ENCODE measurements at places on chromosomes 11 and 22.
A peak's percentile ranks its signal among the peaks of the same experiment; 100 is the strongest.

DNA sequence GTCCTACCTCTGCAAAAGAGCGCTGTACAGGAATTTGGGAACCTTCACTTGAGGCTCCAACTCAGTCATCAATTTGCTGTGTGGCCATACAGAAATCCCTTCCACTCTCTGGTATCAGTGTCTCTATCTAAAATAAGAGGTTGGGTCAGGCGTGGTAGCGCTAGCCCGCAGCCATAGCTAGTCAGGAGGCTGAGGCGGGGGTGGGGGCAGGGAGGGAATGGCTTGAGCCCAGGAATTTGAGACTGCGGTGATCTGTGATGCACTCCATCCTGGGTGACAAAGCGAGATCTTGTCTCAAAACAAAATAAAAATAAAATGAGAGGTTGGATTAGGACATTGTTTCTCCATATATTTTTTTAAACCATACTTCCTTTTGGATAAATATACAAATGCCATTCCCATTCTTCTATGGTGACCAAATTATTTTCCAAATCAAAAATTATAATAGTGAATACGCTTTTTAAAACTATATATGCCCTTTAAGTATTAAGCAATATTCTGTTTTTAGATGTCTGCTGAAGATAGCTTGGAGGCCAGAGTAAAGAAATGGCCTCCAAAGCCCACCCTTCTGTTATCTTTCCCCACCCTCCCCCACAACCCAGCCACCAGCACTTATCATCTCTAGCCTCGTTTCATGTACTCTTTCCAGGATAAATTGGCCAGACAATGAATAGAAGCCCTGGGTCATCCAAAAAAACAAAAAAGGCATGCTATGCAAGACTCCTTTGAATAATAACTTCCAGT is 87.2 kb downstream of the PLEKHA7 start:
- no peak for DNase-seq

- no peak for DNase-seq
Measured at GRCh38 chr11:93005239-93005638, 35.8 kb downstream of the MTNR1B start.

DNA sequence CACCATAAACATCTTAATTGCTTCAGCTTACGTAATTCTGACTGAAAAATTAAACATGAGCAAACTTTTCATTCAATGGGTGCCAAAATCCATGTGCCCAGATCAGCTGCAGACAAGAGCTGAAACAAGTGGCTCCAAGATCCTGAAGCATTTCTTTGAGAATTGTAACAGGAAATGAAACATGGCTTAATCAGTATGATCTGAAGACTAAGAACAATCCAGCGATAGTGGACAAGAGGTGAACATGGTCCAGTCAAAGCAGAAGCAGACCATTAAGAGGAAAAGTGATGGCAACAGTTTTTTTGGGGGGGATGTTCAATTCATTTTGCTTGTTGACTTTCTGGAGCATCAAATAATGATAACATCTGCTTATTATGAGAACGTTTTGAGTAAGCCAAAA is 1964.5 kb upstream of the RAG2 start:
- DNase-seq, result no peak

GRCh38 chr11:60821827-60822599 is 19.9 kb upstream of the CCDC86 start:
- no peak for DNase-seq

DNA sequence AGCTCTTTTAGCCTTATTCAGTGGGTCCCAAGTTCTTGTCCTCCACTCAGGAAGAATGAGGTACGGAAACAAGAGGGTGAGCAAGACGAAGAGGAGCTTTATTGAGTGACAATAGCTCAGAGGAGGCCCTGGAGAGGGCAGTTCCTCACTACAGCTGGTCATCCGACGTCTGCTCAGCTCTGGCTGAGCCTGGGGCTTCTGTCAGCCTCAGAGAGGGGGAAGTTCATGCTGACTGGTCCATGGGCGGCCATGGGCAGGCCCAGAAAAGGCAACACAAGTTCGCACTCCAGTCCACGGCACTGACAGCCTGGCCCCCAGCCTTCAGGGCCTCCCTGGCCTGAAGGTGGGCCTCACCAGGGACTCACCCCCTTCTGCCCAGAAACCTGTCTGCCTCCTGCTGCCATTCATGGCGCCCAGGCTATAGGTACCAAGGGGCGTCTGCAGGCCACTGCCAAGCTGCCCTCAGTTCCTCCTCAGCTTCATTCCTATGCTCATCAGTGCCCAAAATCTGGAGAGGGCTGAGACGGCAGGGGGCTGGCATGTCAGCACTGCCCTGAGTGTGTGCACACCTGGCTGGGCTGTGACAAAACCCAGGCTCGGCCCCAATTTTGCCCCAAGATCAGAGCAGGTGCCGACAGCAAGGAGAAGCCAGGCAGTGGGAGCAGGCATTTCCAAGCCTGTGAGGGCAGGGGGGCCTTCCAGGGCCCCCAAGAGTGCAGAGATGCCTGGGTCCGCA is 21.7 kb upstream of the KIAA0930 start:
- no peak for DNase-seq

DNA sequence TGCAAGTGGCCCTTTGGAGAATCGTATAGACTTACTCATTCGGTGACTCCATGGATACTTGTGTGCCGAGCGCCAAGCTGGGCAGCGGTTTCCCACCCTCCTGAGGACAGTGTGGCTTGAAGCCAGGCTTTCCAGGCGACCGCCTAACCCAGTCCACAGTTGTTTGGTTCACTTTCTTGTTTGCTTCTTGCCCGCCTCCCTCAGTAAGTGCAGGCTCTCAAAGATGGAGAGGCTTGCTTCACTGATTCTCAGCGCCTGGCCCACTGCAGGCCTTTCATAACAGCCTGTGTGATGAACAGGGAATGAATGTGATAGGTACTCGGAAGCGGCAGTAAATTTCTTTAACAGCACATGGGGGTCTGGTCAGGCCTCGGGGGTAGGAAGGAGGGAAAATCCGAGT is 11.2 kb upstream of the MDK start:
- no peak for DNase-seq

DNA sequence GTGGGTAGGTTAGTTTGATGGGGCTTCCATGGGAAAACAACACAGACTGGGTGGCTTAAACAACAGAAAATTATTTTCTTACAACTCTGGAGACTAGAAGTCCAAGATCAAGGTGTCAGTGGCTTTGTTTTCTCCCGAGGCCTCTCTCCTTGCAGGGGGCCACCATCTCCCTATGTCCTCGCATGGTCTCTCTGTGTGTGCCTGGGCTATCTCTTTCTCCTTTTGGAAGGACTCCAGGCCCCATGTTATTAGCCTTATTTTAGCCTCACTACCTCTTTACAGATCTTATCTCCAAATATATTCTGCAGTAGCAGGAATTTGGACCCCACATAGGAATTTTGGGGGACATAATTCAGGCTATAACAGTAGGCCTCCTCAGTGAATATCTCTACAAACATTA is 372.7 kb upstream of the FAT3 start:
- DNase-seq, result no peak

- no peak for DNase-seq
Measured at GRCh38 chr22:23384923-23385677, 195.0 kb downstream of the IGLL1 start.

- DNase-seq, result no peak
Measured at GRCh38 chr22:31830721-31831070, 76.9 kb downstream of the DEPDC5 start.

DNA sequence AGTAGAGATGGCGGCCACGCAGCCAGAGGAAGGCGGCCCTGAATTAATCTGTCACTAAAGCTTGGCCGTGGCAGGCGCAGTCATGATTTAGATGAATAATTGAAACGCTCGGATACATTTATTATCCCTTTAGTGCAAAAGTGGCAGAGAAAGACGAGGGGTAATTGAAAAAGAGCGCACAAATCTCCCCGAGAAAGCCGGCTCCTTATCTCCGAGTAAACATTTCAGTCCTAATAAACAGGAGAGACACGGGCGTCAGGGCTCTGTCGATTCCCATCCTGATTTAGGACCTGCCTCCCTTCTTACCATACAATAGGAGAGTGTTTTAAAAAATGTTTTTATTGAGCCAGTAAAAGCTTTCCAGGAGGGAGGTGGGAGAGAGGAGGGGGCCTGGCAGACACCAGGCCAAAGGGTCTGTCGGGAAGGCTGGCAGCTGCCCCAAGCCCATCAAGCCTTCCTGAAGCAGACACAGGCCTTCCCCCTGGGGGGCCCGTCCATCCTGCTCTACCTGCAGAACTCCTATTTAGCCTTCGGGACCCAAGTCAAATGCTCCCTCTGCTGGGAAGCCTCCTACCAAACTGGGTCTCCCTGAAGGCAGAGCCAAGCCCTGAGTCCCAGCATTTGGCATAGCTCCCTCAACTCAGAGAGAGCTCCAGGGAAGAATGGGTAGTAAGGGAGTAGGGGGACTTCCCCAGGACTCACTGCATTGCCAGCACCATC is 22.8 kb downstream of the OTUB1 start:
- DNase-seq, result no peak

- no peak for DNase-seq
Measured at GRCh38 chr11:125070699-125071254, 7.7 kb downstream of the SLC37A2 start.

DNA sequence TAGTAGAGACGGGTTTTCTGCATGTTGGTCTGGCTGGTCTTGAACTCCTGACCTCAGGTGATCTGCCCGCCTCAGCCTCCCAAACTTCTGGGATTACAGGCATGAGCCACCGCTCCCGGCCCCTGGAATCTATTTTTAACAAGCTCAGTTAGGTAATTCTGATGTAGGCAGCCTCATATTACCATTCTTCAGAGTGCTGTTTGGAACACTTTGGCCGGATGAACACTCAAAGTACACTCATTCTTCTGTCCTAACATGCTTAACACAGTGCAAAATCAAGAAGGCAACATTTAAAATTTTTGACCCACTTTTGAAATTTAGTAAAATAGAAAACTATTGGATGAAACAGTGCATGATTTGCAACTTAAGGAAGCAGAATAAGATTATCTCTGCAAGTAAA is 586.7 kb upstream of the CHORDC1 start:
- DNase-seq, result no peak

GRCh38 chr11:76615950-76616349 is 54.6 kb downstream of the LRRC32 start:
- DNase-seq, result no peak

DNA sequence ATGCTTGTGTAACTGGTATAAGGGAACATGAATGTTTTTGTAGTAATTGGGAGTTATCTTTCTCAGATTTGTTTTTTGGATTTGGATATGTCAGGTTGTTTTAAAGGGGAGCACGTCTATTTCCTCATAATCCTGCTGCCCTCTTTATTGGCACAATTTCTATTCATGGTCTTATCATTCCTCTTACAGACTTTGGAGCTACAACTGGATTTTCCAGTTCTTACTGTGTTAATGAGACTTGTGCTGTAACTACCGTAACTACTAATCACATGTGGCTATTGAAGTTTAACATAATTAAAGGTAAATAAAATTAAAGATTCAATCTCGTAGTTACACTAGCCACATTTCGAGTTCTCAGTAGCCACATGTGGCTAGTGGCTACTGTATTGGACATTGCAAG is 1.9 kb downstream of the FDX1 start:
- no peak for DNase-seq

- DNase-seq, result peak; percentile 8
Measured at GRCh38 chr22:28024422-28024888, 105.4 kb upstream of the PITPNB start.

- no peak for DNase-seq
Measured at GRCh38 chr22:47094861-47095330, 332.4 kb downstream of the TBC1D22A start.

DNA sequence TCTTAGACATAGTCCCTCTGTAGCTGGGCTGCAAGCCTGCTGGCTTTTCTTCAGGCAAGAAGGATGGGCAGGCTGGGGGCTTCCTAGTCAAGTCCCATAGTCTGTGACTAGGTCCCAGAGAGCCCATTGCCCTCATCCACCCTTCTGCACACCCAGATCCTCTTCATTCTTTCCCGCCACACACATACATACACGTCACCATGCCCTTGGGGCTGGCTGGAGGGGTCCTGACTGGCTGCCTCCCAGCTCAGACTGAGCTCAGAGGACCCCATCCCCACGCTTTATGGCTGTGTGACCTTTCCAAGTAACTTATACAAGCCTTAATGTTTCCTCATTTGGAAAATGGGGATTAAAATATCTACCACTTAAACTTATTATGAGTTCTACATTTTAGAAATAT is 13.5 kb upstream of the PPFIBP2 start:
- DNase-seq, result no peak

DNA sequence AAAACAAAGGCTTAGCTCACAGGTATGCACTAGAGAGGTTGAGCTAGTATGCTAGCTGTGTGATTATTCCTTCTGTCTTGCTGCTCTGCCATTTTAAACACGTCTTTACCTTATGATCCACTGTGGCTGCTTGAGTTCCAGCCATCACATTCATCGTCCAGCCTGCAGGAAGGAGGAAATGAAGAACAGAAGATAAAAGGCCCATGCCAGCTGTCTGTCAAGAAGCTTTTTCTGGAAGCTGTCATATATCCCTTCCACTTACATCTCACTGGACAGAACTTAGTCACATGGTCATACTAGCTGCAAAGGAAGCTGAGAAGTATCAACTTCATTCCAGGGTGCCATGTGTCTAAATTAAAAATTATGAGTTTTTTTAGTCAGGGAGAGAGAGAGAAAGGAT is 9.5 kb downstream of the PRDX5 start:
- DNase-seq, result no peak

DNA sequence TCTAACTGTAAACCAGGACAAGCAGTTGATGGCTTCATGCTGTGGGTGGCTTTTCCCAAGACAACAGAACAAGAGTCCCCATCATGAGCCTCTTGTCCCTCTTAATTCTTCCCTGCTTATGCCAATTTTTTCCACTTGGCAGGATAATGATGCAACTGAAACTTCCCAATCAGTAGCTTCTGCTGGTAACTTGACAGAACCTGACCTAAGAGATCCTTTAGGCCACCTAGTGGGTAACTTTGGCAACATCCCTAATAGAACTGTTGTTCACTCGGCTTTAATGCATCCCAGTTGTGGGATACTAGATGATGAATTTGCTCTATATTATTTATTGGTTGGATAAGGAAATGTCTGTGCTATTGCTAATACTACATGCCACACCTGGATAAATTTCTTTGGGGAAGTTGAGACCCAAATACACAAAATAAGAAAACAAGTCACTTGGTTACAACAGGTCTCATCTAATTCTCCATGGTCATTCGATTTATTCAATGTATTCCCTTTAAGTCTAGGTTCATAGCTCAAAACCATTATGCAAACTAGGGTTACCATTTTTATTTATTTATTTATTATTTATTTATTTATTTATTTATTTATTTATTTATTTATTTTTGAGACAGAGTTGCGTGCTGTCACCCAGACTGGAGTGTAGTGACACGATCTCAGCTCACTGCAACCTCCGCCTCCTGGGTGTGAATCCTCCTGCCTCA is 41.4 kb upstream of the NFAM1 start:
- DNase-seq, result no peak

DNA sequence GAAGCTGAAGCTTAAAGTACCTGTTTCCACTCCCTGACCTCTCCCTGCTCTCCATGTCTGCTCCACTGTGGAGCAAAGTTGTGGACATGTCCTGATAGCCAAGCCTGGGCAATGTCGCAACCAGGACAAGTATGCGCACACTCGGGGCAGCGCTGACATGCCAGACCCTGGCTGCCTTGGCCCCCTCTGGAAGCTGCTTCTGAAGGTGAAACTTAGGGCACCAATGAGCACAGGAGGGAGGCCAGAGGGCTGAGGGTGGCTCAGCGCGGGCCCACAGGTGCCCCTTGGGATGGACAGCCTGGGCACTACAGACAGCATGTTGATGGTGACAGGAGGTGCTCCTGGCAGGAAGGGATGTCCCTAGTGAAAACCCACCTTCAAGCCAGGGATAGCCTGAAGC is 90.2 kb downstream of the CCDC73 start:
- DNase-seq, result no peak

- no peak for DNase-seq
Measured at GRCh38 chr11:82848829-82849228, 51.4 kb downstream of the PRCP start.

GRCh38 chr11:31711137-31711536 is 100.0 kb downstream of the PAX6 start:
- DNase-seq, result no peak

- no peak for DNase-seq
Measured at GRCh38 chr11:95222817-95223216, 8.2 kb downstream of the SESN3 start.
